ENCODE measurements at places on chromosomes 16 and 17. TPM values are rescaled to one million over a fixed set of nuclear protein-coding genes. Genes with fewer than 3 reads are reported as not detected.

GRCh38 chr17:82030470-82031302, 792 bp upstream of the RAC3 start:
- H3K27ac ChIP-seq = peak overlapping the region; percentile 93
- H3K36me3 ChIP-seq = no peaks in the 10 kb centered on the region
- H3K27me3 ChIP-seq = no peaks in the 10 kb centered on the region
- DNase-seq = peak; percentile 72
- peaks cover 10% of the 10 kb centered on the region for H3K4me1 ChIP-seq
- H3K4me3 ChIP-seq = peak overlapping the region; percentile 71

DNA sequence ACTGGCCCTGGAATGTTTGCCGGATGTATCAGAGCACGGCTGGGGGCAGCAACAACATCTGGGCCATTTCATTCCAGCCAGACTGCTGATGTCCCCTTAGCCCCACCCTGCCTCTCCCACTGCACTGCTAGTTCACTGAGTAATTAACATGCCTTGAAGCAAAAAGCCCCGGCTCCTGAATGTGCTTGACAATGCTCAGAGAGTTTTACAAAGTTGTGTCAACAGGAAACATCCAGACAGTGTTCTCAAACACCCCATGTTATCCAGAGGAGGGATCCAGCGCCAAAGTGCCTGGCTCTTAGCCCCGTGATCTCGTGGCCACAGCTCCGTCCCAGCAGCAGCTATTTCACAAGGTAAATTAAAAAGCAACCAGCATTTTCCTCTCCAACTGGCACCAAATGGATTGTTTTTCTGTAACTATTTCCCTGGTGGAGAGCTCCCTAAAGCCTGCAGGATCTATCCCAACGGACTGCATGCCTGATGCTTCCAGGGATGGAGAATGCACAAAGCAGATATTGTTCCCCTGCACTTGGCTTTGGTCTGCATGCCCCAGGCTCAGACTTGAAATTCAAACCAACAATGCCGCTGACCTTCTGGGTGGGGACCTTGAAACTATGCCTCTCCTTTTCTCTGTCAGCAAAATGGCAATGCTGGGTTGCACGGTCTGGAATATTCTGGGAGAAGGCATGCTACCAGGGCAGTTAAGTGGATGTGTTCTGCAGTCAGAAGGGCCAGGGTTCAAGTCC, 115.6 kb upstream of the CDH5 start:
- H3K4me3 ChIP-seq = no peak overlapping the region
- H3K27ac ChIP-seq = no peak overlapping the region

DNA sequence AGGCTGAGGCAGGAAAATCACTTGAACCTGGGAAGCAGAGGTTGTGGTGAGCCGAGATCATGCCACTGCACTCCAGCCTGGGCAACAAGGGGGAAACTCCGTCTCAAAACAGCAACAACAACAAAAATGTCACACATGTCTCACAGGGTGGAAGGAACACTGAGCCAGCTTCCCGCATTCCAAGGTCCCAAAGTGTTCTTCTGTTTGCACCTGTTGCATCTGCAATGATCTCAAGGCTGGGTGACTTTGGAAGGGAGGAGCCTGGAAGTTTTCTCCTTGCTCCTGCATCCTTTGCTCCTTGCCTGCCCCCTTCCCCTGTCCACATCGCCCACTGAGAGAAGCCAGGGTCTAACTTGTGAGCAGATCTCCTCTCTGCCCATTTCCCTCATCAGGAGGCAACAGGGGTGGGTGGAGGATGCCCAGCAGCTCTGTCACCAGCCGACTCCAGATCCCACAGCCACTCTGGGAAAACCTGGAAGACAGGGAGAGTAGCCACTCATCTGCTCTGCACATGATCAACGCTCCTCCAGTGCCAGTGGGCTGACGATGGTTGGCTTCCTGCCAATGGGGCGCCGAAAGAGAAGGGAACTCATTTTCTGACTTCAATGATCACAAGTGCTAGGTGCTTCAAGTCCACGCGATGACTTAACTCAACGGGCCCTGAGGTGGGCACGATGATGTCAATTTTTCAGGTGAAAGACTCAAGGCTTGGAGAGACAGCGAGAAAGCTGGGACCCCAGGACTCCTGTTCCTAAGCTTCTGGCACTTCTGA, 12.6 kb downstream of the CHST6 start:
- H3K36me3 ChIP-seq = no peaks in the 10 kb centered on the region
- H3K27ac ChIP-seq = peak overlapping the region; percentile 99

DHRS7B gene
- total RNA-seq = 19.6 TPM

- no peak for DNase-seq
- H3K27me3 ChIP-seq = no peaks in the 10 kb centered on the region
- no peak overlapping the region for H3K4me3 ChIP-seq
- no peak overlapping the region for H3K27ac ChIP-seq
- no peaks in the 10 kb centered on the region for H3K36me3 ChIP-seq
Observed at GRCh38 chr16:78375055-78375679, 275.7 kb downstream of the WWOX start.

CCDC92B gene
- total RNA-seq = 0.17 TPM

DNA sequence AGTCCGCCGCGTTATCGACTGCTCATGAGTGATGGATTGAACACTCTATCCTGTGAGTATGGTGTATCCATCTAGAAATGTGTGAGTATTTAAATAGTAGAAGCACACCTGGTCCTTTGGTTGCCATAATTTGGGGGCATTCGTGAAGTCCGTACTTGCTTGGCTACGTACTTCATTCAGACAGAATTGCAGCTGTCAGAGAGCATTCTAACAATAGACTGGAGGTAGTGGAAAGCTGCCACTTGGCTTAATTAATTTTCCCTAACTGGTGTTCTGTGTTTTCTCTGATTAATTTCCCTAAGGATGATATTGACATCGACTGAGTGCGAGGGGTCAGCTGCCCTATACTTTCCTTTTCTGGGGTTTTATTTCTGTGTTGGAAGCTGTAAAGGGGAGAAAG, 14.1 kb downstream of the RPA1 start:
- H3K36me3 ChIP-seq = peaks cover 17% of the 10 kb centered on the region
- H3K27ac ChIP-seq = no peak overlapping the region
- no peaks in the 10 kb centered on the region for H3K4me1 ChIP-seq
- DNase-seq = no peak
- H3K4me3 ChIP-seq = no peak overlapping the region

DNA sequence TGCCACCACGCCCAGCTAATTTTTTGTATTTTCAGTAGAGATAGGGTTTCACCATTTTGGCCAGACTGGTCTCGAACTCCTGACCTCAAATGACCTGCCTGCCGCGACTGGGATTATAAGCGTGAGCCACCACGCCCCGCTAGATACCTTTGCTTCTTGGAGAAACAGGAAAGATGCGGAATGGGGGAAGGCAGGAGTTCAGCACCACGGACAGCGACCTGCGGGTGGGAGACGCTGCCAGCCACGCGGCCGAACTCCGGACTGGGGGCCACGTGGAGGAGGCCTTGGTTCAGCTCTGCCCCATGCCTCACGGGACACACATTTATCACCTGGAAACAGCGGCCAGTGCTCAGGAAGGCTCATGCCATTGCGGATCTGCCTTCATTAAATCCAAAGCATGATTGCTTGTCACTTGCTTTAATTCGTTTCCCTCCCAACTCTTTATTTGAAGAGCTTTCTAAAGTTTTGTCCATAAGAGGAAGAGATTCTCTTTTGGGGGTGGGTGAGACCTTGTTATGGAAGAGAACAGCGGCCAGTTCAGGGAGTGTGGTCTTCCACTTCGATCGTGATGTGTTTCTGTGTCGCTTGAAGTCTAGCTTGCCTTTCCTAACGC, 219.9 kb downstream of the ENGASE start:
- H3K4me3 ChIP-seq = no peak overlapping the region
- DNase-seq = no peak
- no peak overlapping the region for H3K27ac ChIP-seq
- H3K27me3 ChIP-seq = peaks cover 88% of the 10 kb centered on the region
- H3K4me1 ChIP-seq = no peaks in the 10 kb centered on the region
- no peaks in the 10 kb centered on the region for H3K36me3 ChIP-seq

ZNF469 gene
- total RNA-seq = 5.9 TPM

- peaks cover 66% of the 10 kb centered on the region for H3K36me3 ChIP-seq
- H3K4me1 ChIP-seq = no peaks in the 10 kb centered on the region
- no peak overlapping the region for H3K4me3 ChIP-seq
- H3K27me3 ChIP-seq = no peaks in the 10 kb centered on the region
- H3K27ac ChIP-seq = no peak overlapping the region
Observed at GRCh38 chr17:1880851-1881630, 51.2 kb downstream of the RPA1 start.

DNA sequence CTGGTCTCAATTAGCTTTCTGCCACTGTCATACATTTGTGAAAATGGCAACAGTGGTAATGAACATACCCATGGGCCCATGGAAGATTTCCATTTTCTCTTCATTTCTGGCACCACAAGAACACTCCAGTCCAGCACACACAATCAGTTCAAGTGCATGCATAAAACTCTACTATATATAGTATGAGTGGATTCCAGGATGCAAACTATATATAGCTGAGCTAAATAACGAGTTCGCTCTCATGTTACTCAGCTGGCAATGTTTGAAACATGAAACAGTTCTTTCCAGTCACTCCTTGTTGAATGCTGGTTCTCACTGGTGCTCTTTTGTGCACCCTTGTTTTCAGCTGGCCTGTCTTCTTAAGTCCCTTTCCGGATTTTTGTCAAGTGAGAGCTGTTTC, 75.2 kb upstream of the DHX40 start:
- 0 out of 2 replicates have a peak, but pooled peaks cover 3% of the 10 kb centered on the region for H3K4me1 ChIP-seq
- DNase-seq = no peak
- no peaks in the 10 kb centered on the region for H3K36me3 ChIP-seq
- H3K27ac ChIP-seq = no peak overlapping the region

Measured in HCT116 (cell line).